Peyer's patch (tissue), 4 donors: ENCODE measurements at places on chromosomes 16 and 17. TPM values are rescaled to one million over a fixed set of nuclear protein-coding genes. Genes with fewer than 3 reads are reported as not detected.

CX3CL1 gene
- 1.7 TPM for total RNA-seq

CHRNE gene
- not detected for total RNA-seq

PRSS36 gene
- not detected for total RNA-seq

FBXL16 gene
- total RNA-seq: 1.4 TPM

RAB37 gene
- total RNA-seq: 5.0 TPM
